CD4-positive, alpha-beta T cell treated with Interleukin-4 for 1 hour (primary cell): ENCODE measurements at places on chromosomes 6 and 20.
A peak's percentile ranks its signal among the peaks of the same experiment; 100 is the strongest.

- DNase-seq, result peak; percentile 64
Measured at GRCh38 chr6:15901141-15902115, 227.5 kb upstream of the MYLIP start.

- DNase-seq, result no peak
Measured at GRCh38 chr6:72381076-72381475, 240.8 kb upstream of the KCNQ5 start.

- no peak for DNase-seq
Measured at GRCh38 chr6:99467509-99468106, 42.5 kb upstream of the PNISR start.

- no peak for DNase-seq
Measured at GRCh38 chr6:139251045-139251690, 40.6 kb downstream of the TXLNB start.

DNA sequence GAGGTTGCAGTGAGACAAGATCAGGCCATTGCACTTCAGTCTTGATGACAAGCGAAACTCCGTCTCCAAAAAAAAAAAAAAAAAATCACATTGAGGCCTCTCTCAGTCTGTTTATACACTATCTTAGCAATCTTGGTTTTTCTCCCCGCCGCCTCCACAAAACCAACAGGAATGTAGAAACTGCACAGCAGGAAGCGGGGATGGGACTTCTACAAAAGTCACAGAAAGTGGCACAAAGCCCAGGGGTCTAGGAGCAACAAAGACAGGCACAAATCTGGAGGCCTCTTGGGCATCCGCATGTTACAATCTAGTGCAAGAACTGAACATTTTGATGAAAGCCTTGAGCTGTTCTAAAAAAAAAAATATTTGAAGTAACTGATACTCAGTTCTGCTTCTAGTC, 48.6 kb downstream of the KDM1B start:
- DNase-seq, result no peak

DNA sequence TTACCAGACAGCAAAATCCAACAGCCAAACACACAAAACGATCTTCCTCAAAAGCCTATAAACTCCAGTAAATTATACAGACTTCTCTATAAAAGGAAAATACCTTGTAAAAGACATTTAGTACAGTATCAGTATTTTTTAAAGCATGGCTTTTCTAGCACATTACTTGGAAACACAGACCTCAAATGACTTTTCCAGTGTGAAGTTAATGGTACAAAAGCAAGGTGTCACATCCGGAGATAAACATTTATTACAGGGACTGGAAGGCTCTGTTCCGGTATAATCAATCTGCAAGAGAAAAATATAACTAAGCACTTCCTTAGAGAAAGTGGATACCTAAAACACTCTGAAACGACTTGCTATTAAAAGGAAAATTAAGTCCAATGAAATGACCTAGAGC, 17.1 kb downstream of the TMEM30A start:
- DNase-seq, result no peak

DNA sequence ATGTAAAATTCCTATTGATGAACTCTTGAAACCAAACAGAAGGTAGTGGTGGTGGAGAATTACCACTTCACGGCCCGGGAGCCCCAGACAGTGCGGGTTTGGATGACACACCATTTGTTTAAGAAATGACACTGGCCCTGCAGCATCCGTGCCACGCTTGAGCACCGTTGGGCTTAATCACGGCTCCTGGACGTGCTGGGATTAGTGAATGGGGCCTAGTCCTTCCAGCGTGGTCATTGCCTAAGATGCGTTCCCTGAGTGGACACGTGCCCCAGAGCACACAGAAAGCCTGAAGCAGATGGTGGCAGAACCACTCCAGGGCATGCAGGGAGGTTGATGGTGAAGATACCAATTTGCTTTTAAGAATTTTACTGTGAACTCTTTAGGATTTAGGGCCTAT, 14.5 kb downstream of the STX16 start:
- DNase-seq, result no peak

GRCh38 chr6:155228546-155229166, 35.2 kb upstream of the CLDN20 start:
- no peak for DNase-seq
